ENCODE measurements at places on chromosomes 7 and 10.

DNA sequence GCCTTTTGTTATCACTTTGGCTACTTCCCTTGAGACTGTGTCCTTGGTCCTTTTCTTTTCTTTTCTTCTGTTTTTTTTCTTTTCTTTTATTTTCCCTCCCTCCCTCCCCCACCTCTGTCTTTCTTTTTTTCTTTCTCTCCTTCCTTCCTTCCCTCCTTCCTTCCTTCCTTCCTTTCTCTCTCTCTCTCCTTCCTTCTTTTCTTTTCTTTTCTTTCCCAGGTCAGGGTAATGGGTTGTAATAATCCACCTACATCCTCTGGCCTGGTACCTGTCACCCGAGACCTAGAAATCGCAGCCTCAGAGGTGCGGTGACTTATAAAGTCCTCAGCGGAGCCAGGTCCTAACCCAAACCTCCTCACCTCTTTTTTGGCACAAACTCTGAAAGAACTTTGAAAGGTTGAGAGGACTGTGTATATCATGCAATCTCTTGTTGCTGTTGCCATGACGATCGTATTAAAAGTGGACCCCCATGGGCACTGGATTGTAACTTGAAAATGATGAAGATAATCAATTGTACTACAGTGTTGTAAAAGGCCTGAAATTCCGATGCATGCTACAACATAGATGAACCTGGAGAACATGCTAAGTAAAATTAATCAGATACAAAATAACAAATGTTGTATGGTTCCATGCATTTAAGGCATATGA is 140.7 kb upstream of the AGK start:
- no peak for DNase-seq

DNA sequence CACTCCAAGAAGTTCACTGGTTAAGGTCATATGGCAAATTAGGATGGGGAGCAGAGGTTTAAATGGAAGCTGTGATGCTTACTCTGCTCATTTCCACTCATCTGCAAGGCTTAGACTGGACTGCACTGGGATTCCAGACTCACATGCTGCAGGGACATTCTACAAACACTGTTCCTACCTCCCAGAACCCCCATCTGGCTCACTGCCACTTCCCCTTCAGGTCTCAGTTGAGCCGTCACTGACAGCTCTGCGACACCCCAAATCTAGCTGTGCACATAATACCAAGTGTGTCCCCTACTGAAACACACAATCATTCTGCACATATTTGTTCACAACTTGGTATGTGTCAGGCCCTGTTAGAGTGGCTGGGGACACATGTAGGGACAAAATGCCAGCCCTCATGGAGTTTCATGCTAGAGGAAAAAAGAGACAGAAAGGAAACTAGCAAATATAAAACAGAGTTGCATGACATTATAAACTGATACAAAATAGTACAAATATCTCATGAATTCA is 5.4 kb downstream of the PRKCQ start:
- no peak for DNase-seq

DNA sequence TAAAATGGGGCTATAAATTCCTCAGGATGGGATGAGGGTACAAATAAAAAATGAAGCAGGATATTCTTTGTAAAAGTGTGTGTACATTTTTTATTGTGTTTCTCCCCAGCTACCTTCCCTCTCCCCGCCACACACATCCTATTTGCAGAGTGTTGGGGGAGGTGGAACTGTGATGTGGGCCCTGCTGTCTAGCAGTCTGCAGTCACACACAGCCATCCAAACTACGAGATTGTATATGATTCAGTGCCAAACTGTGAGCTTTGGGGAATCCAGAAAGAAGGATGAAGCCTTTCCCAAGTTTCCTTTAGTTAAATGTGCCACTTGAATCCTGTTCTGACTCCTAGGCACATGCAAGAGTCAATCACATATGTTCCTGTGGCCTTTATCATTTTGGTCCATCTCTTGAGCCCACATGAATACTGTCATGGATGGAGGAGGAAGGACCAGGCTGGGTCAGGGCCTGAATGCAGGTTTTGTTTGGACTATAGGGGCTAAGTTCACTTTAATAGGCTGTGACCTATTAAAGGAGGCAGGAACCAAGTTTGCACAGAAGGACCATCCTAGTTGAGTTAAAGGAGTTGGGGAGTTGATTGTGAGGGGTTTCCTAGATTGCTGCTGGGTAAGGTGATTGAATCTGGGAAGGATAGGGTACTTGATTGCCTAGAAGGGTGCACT is 1.1 kb upstream of the SEMA4G start:
- no peak for DNase-seq

DNA sequence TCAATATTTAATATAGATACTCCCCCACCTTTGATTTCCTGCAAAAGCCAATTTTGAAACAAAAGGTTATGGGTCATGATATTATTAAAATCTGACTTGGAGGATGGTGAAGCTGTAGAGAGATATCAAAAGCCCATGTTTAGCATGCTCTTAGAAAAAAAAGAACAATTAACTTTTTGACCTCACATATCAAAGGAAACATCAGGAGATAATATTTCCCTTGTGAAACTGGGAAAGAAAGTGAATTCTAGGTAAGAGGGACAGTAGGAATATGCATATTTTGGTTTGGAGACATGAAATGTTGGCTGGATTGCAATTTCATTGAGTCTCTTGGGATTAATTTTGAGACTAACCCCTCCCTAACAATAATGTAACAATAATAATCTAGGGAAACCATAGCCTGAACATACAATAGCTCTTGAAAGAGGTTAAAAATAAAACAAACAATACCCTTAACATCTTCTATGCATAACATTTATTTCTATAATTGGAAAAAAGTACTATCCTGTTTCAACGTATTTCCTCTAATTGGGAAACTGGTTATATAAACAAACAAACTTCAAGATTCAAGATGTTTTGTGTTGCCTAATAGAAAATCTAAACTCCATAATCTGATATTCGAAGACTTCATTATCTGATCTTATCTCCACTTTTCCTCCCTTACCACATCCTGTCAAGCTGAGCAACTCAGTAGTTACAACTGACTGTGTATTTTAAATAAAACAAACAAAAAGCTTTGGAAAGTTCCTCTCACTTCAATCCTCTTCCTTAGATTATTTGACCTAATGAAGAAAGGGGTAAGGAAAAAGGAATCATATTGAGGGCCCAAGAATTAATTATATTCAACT is 14.8 kb downstream of the TMEM26 start:
- peak; percentile 67 for DNase-seq

GRCh38 chr7:1232103-1232466 is 587 bp upstream of the UNCX start:
- DNase-seq: no peak

GRCh38 chr7:101271021-101271420 is 26.1 kb upstream of the FIS1 start:
- no peak for DNase-seq

DNA sequence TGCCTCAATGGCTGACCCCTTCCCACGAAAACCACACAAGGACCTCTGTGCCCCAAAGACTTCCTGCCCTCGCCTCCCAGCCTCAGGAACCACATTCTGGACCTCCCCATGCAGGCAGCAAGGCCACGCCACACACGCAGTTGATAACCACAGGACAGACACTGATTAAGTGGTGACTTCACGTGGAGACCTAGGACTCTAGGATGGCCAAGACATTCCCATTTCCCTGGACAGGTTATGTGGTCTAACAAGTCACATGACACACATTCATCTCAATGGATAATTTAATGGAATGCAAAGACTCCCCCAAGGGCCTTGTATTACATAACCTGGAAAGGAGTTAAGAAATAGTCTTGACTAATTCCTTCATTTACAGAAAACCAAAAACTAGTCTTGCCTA is 110.2 kb downstream of the LARP4B start:
- DNase-seq: no peak

DNA sequence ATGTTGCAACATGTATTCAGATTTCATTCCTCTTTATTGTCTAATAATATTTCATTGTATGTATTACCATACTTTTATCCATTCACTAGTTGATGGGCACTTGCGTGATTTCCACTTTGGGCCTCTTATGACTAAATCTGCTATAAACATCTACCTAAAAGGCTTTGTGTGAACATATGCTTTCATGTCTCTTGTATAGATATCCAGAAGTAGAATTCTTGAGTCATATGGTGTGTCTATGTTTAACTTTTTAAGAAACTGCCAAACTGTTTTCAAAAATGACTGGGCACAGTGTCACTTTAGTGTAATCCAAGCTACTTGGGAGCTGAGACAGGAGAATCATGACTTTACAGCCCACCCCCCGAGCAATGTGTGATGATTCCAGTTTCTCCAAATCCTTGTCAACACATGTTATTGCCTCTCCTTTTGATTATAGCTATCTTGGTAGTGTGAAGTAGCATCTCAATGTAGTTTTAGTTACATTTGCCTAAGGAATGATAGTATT is 618.9 kb upstream of the C7orf33 start:
- peak; percentile 2 for DNase-seq

GRCh38 chr10:96586419-96587263 is at the start of gene TM9SF3:
TM9SF3 (minus strand) TSS chr10:96587012; CDS start chr10:96586835, 177 bp downstream.
- DNase-seq: peak; percentile 97

- peak; percentile 90 for DNase-seq
Measured at GRCh38 chr10:79298403-79299244, 48.6 kb upstream of the PPIF start.

DNA sequence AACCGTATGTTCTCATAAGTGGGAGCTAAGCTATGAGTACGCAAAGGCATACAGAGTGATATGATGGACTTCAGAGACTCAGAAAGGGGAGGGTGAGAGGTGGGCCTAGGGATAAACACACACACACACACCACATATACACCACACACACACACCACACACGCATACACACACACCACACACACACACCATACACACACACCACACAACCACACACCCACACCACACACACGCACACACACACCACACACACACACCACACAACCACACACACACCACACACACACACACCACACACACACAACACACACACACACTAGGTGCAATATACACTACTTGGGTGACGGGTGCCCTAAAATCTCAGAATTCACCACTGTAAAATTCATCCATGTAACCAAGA is 113.6 kb upstream of the ADAM12 start:
- no peak for DNase-seq

DNA sequence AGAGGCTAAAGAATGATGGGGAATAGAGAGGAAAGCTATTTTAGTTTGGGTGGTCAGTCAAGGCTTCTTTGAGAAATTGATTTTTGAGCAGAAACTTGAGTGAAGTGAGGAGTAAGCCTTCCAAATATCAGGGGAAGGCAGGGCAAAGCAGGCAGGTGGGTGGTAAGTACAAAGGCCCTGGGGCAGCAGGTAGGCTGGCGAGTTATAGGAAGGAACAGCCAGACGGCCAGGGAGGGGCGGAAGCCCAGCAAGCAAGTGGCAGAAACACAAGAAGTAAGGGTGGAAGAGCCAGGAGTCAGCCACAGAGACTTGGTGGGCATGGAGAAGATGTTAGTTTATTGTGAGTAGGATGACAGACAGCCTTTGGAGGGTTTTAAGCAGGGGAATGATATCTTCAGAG is 34.9 kb downstream of the VWA2 start:
- no peak for DNase-seq

GRCh38 chr7:264541-265191 is 25.3 kb upstream of the FOXL3 start:
- DNase-seq: no peak

GRCh38 chr10:129658376-129659072 is 191.5 kb downstream of the MGMT start:
- DNase-seq: peak; percentile 13

DNA sequence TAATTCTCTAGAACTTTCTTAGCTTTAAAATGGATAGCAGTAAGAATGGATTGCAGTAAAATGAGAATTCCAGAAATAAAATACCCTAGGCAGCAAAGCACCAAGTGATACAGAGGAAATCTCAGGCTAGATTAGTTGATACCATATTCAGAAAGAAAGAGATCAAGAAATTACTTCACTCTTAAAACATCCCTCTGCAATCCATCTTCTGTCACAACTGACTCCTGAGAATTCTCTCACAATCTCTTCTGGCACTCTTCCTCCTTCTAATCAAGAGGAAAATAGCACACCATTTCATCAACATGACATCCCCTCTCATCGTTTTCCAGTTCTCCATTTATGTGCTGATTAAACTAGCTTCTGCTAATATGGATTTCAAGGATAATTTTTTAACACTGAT is 42.2 kb upstream of the LAMB1 start:
- DNase-seq: peak; percentile 82

GRCh38 chr7:100057006-100057405 is 7.4 kb downstream of the ZSCAN21 start:
- DNase-seq: no peak

DNA sequence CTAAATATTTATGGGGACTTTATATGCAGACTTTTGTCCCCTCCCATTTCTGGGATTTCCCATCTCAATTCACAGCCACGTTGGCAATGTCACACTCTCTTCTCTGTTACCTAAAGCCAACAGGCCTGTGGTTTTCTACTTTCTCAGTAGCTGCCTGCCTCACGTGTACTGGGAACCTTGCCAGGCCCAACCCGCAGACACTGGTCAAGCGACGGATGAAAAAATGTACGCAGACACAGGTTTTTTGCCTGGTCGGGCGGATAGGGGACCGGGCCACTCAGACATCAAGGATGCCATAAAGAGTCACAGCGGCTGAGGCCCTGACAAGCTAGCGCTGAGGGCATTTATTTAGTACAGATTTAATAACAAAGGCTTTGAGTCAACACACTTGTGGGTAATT is 204.4 kb upstream of the DPP6 start:
- DNase-seq: no peak

DNA sequence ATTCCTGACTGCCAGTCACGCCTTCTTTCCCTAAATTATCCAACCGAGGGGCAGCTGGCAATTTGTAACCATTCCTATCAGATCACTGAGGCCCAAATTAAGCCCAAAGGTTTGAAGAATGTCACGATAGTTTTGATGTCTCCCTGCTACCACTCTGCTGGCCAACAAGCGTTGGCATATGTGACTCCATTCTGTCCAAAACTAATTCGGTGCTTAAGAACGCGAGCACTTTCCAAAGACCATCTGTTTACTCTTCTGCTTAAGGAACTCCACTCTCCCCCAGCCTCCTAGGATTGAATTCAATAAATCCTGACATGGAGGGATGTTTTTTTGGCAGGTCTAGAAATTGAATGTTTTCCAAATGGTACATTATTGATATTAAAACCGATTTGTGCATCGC is 131.5 kb upstream of the CTBP2 start:
- DNase-seq: no peak

DNA sequence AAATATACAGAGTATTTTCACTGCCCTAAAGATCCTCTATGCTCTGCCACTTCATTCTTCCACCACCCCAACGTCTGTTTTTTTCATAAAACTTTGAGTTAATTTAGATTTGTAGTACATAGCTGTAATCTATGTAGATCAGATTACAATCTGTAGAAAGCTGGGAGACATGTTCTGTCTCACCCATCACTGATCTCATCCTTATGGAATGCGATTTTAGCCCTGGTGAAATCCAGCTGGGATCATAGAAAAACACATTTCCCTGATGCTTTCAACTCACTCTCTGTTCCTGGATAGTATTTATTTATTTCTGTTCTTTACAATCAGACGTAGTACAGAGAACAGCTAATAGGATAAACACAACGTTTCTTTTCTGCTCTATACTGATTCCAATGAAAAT is 521.0 kb downstream of the KIF20B start:
- DNase-seq: peak; percentile 86

Data from adipocyte (in vitro differentiated cells).